ENCODE measurements at places on chromosomes 6 and 20. TPM values are rescaled to one million over a fixed set of nuclear protein-coding genes. Genes with fewer than 3 reads are reported as not detected.

CST2 gene
- total RNA-seq = not detected

ARMC2 gene
- 5.8 TPM for total RNA-seq

ZNF512B gene
- total RNA-seq = 26.1 TPM

EMILIN3 gene
- total RNA-seq = 0.63 TPM

ELOVL4 gene
- total RNA-seq = 1.5 TPM

WFDC2 gene
- 144 TPM for total RNA-seq

GTSF1L gene
- total RNA-seq = not detected

C20orf202 gene
- total RNA-seq = 0.66 TPM

SOD2 gene
- total RNA-seq = 189 TPM
